ENCODE measurements at places on chromosomes 5 and 9.

DNA sequence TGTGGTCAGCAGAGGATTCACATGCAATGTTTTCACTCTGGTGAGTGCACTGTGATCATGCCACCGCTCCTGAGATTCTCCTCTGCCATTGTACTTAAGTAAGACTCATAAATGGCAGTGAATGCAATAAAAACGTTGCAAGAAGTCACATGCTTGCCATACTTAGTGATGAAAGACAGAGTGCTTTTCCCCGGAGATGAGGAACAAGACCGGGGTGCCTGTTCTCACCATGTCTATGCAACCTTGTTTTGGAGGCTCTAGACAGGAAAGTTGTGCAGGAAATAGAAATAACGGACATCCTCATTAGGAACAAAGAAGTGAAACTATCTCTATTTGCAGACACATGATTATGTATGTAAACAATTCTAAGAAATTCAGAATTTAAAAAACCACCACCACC lies 84.7 kb upstream of the IRX2 start:
- no peak for DNase-seq

GRCh38 chr5:109865637-109866036 lies 175.9 kb downstream of the MAN2A1 start:
- DNase-seq, result no peak

- DNase-seq, result no peak
These were observed 70.7 kb upstream of the TAF1L start for GRCh38 chr9:32706004-32706724.

- DNase-seq, result no peak
These were observed 88.2 kb upstream of the NR3C1 start for GRCh38 chr5:143491646-143492045.

GRCh38 chr5:150206098-150206778 lies 16.4 kb downstream of the SLC6A7 start:
- DNase-seq, result no peak

DNA sequence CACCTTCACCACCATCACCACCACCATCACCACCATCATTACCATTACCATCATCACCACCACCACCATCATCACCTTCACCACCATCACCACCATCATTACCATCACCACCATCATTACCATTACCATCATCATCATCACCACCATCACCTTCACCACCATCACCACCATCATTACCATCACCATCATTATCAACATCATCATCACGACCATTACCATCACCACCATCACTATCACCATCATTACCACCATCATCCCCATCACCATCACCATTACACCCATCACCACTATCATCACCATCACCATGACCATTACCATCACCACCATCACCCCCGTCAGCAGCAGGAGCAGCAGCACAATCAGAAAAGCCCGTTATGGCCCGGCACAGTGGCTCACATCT lies 89.1 kb downstream of the STK10 start:
- no peak for DNase-seq

DNA sequence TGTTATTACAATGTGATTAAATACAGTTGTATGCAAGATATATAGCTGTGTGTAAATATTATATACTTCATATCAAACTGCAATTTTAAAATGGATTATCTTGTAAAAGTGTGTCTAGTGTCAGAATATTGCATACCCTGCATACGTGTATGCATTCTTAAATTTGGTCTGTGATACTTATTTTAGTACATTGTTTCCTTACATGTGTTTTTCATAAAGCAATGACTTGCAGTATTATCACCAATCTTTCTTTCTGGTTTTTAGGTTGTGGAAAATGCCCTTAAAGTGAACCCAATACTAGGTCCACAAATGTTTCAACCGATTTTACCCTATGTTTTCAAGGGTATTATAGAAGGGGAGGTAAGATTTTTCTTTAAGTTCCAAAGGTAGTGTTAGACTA lies 28.5 kb upstream of the LRRC70 start:
- DNase-seq, result no peak

- no peak for DNase-seq
These were observed 937 bp upstream of the SLC26A2 start for GRCh38 chr5:149959406-149960236.

GRCh38 chr5:15283076-15283475 lies 216.9 kb upstream of the FBXL7 start:
- no peak for DNase-seq

DNA sequence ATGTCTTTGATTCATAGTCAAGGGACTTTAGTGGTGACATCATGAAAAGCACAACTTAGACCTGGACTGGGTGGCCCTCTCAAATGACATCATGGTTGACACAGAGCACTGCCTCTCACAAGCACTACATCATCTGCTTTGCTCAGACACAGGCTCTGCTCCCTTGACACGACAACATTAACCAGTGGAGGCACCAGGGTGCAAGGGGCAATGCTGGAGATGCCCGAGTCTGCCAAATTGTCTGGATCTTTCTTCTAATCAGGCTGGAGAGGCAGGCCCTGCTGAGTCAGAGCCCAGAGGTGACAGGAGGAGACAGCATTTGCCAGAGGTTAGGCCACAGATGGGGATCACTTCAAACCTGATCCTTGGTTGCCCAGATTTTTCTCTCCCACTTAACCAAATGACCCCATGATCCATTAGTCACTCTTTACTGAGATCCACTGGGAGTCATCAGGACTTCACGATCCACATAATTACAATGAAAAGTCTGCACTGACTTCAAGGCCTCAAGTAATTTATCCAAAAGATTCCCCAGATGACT lies 174.4 kb downstream of the SLIT3 start:
- DNase-seq, result no peak

DNA sequence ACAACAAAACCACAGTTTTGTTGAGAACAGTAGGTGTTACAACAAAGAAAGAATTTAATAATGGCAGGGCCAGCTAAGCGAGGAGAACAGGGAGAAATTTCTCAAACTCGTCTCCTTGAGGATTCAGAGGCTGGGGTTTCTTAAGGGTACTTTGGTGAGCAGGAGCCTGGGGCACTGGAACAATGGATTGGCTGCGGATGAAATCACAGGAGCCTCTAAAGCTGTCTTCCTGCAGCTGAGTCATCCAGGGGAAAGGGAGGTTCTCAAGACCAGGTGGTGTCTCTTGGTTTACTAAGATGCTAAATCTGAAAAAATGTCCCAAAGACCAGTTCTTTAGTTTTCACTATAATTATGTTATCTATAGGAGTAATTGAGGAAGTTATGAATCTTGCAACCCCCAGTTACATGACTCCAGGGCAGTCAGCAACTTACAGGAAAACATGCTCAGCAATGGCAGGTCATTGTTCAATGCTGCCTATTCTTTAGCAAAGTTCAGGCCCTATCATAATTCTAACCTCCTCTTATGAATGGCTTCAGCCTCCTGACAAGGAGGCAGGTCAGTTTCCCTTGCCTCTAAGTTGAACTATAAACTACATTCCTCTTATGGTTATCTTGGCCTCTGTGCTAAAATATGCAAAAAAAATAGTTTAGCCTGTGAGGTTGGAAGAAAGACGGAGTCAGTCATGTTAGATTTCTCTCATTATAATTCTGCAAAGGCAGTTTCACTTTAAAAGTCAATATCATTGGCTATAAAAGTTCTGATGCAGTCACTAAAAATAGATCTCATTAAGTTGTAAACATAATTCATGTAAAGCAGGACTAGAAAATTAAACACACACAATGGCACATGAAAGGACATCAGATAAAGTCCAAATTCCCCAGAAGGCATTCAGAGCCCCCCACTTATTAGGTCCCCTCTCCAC lies 63.3 kb upstream of the CKS2 start:
- no peak for DNase-seq

GRCh38 chr5:39013938-39014337 lies 60.3 kb downstream of the RICTOR start:
- DNase-seq, result no peak

GRCh38 chr5:159515909-159516415 lies 185.7 kb upstream of the IL12B start:
- DNase-seq, result peak; percentile 34

DNA sequence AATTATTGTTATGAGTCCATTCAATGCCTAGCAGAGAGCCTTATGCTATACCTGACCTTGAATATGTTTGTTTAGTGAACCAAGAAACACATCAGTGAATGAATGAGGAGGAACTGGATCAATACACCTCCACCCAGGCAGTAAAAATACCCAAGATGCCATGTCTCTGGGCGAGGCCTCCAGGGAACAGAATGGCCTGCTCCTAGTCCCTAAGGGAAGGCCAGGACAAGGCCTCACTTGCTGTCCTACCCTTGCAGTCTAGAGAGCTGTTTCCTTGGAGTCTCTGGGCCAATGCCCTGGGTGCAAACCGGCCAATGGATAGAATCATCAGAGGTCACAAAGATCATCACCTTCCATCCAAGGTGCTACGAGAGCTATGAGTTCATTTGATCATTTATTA lies 26.1 kb downstream of the TNIP1 start:
- DNase-seq, result no peak

All from D721Med (cell line).